CD4-positive, alpha-beta memory T cell (primary cell): ENCODE measurements at places on chromosomes 12 and 14. TPM values are rescaled to one million over a fixed set of nuclear protein-coding genes. Genes with fewer than 3 reads are reported as not detected.

The RFX4 gene
- polyA plus RNA-seq = not detected

DNA sequence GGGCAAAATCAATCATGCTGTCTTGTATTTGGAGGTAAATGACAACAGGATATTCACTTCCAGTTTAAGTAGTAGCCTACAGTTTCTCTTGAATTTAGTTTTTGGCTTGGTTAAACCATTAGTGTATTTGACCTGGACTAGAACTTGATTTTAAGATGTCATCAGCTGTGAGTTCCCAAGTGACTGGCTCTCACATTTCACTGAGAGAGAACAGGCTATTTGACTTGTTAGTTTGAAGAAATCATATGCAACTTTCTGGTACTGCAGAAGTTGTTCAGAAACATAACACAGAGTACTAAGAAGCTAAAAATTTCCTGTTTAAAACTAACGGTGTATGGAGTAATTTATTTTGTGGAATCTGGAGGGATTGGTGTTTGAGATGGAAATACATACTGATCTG is 22.3 kb downstream of the MNAT1 start:
- no peaks in the 10 kb centered on the region for H3K36me3 ChIP-seq
- no peak for DNase-seq
- H3K27me3 ChIP-seq = no peaks in the 10 kb centered on the region
- no peak overlapping the region for H3K27ac ChIP-seq
- no peak overlapping the region for H3K4me3 ChIP-seq

DNA sequence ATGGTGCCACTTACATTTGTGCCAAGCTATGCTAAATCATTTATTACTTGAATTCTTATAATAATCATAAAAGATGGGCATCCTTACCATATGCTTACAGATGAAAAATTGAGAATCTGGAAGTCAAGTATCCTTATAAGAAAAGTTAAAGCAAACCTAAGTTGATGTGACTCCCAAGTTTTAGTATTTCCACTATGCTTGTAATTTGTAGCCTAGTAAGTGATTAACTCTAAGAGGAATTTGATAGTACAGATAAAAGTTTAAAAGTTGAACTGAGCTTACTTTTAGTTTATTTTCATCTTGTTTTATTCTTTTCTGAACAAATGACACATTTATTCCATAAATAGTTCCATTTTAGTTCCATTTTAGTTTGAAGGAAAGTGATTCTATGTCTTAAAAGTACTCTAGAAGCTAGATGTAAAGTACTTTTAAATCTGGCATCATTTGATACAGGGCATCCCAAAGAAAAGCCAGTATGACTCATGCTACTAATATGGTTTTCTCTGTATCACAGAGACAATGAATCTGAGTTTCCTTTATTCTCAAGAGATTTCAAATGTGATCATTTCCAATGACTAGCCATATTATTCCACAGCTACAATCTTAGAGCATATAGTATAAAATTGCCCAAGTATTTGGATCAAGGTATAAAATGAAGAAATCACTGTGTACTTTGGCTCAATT is 596.0 kb downstream of the SLC16A7 start:
- no peaks in the 10 kb centered on the region for H3K27me3 ChIP-seq
- no peak overlapping the region for H3K4me3 ChIP-seq
- no peaks in the 10 kb centered on the region for H3K36me3 ChIP-seq
- DNase-seq = no peak
- no peaks in the 10 kb centered on the region for H3K4me1 ChIP-seq
- H3K27ac ChIP-seq = no peak overlapping the region

DNA sequence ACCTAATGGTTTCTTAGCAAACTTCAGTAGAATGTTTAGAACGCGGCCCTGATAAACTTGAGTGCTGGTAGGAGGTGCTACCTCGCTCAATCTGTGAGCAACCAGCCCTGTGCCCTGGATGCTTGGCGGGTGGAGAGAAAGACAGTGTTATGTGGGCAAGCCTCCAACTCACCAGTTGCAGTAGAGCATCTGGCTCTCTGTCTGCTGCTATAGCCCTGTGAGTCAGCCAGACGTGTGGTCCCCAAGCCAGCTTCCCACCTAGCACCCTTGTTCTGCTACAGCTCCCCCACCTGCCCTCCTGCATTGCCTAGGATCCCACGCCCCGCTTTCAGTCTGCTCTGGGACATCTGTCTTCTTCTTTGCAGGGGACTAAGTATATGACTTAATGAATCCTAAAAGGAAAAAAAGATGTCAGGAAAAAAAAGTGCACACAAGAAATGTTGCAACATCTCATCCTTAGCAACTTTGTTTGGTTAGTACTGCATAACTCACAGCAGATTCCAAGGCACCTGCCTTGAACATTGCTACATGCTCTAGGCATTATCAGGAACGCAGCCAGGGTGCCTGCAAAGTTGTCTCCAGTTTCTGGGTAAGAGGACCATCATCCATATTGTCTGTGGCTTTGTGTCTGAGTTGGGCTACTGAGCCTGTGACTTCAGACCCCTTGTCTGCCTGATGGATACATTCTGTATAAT is 13.6 kb downstream of the SNRNP35 start:
- H3K27ac ChIP-seq = no peak overlapping the region
- H3K4me3 ChIP-seq = no peak overlapping the region
- H3K27me3 ChIP-seq = no peaks in the 10 kb centered on the region
- no peak for DNase-seq
